ENCODE measurements at places on chromosomes 13 and 19.

GRCh38 chr19:15863272-15863671 lies 34.6 kb downstream of the CYP4F2 start:
- H3K4me3 ChIP-seq: no peak overlapping the region
- no peak overlapping the region for H3K27ac ChIP-seq
- DNase-seq: no peak
- no peaks in the 10 kb centered on the region for H3K4me1 ChIP-seq
- H3K27me3 ChIP-seq: peaks cover 10% of the 10 kb centered on the region

GRCh38 chr19:16168465-16169081 lies 4.8 kb downstream of the CIB3 start:
- no peak overlapping the region for H3K27ac ChIP-seq
- no peak for DNase-seq
- no peaks in the 10 kb centered on the region for H3K4me1 ChIP-seq

GRCh38 chr13:98353750-98354149 lies 176.7 kb upstream of the RNF113B start:
- no peaks in the 10 kb centered on the region for H3K36me3 ChIP-seq
- H3K27ac ChIP-seq: no peak overlapping the region
- no peak overlapping the region for H3K4me3 ChIP-seq
- H3K4me1 ChIP-seq: peaks cover 6% of the 10 kb centered on the region
- DNase-seq: no peak
- no peaks in the 10 kb centered on the region for H3K27me3 ChIP-seq

DNA sequence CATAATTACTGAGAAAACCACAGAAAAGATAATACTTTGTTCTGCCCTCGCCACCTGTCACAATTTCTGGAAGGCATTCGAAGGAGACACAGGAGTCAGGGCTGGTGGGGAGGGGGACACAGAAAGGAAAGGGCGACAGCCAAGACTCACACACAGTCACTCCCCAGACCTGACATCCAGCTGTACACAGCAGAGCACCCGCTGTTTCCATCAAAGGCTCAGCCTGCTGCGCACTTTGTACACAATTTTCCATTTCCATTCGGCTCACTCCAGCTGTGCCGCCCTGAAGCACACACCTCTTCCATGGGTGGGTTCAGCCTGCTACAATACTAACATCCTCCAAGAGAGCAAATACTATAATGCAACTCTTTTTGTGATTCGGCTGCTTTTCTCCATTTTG lies 38.0 kb downstream of the STK24 start:
- H3K4me3 ChIP-seq: no peak overlapping the region
- H3K27ac ChIP-seq: no peak overlapping the region
- no peaks in the 10 kb centered on the region for H3K36me3 ChIP-seq
- H3K4me1 ChIP-seq: peaks cover 93% of the 10 kb centered on the region
- no peaks in the 10 kb centered on the region for H3K27me3 ChIP-seq
- peak; percentile 43 for DNase-seq

GRCh38 chr19:13212759-13213330 lies 62.6 kb downstream of the IER2 start:
- peaks cover 4% of the 10 kb centered on the region for H3K27me3 ChIP-seq
- H3K4me1 ChIP-seq: no peaks in the 10 kb centered on the region
- H3K4me3 ChIP-seq: no peak overlapping the region
- H3K27ac ChIP-seq: no peak overlapping the region
- no peaks in the 10 kb centered on the region for H3K36me3 ChIP-seq
- peak; percentile 72 for DNase-seq

GRCh38 chr13:72963762-72964161 lies 95.0 kb upstream of the KLF5 start:
- no peak for DNase-seq
- no peak overlapping the region for H3K27ac ChIP-seq
- H3K27me3 ChIP-seq: no peaks in the 10 kb centered on the region
- H3K4me3 ChIP-seq: no peak overlapping the region
- H3K4me1 ChIP-seq: no peaks in the 10 kb centered on the region
- H3K36me3 ChIP-seq: no peaks in the 10 kb centered on the region

DNA sequence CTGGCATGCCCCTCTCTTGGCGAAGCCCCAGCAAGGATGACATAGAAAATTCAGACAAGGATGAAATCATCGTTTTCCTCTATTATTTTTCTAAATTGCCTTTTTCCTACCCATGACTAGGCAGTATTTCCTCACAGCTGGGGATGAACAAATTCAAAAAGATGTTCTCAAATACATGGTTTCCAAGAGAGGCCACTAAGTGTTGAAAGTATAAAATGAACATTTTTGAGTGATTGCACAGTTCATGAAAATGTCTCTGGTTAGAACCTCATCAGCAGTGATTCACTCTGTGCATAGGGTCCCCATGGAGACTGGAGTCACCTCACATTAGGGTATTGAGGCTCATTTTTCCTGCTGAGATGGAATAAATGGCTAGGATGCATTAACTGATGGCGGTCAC lies 373.7 kb downstream of the DNAJC15 start:
- DNase-seq: no peak
- H3K36me3 ChIP-seq: no peaks in the 10 kb centered on the region
- H3K4me3 ChIP-seq: no peak overlapping the region
- no peaks in the 10 kb centered on the region for H3K4me1 ChIP-seq
- no peak overlapping the region for H3K27ac ChIP-seq

GRCh38 chr19:38780443-38780842 lies 7.1 kb upstream of the LGALS7 start:
- peaks cover 4% of the 10 kb centered on the region for H3K27me3 ChIP-seq
- H3K4me3 ChIP-seq: no peak overlapping the region
- H3K4me1 ChIP-seq: no peaks in the 10 kb centered on the region
- H3K36me3 ChIP-seq: no peaks in the 10 kb centered on the region
- H3K27ac ChIP-seq: no peak overlapping the region

- no peak for DNase-seq
- H3K4me1 ChIP-seq: peaks cover 13% of the 10 kb centered on the region
- peaks cover 40% of the 10 kb centered on the region for H3K27me3 ChIP-seq
- H3K27ac ChIP-seq: no peak overlapping the region
- H3K36me3 ChIP-seq: no peaks in the 10 kb centered on the region
These were observed 2.0 kb upstream of the KCNN4 start for GRCh38 chr19:43782689-43783231.

DNA sequence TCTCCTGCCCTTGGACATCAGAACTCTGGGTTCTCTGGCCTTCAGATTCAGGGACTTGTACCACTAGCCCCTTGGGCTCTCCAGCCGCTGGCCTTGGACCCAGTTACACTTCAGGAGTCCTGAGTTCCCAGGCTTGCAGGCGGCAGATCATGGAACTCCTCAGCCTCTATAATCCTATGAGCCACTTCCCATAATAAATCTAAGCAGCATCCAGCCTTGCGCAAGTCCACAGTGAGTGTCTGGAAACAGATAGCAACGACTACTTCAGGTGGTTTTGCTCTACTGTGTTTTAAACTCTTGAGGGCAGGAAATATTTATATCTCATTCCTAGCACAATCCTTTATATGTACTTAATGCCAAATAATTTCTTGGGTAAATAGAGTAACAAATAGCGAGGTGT lies 92.3 kb downstream of the COL4A1 start:
- no peaks in the 10 kb centered on the region for H3K27me3 ChIP-seq
- peaks cover 22% of the 10 kb centered on the region for H3K36me3 ChIP-seq
- H3K4me1 ChIP-seq: peaks cover 51% of the 10 kb centered on the region
- DNase-seq: no peak

DNA sequence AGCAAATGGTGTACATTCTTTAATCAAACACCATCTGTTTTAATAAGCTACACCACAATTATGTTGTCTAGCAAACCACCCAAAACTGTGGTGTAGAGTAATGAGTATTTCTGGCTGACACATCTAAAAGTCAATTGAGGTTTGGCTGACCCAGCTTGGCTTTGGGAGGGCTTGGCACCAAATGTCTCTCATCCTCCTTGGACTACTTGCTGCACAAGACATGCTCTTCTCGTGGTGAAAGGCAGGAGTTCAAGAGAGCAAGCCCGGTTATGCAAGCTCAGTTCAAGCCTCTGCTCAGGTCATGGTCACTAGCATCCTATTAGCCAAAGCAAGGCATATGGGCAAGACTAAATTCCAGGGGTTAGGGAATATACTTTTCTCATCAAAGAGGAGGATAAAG lies 37.1 kb downstream of the LACC1 start:
- H3K36me3 ChIP-seq: no peaks in the 10 kb centered on the region
- H3K27ac ChIP-seq: no peak overlapping the region
- no peak for DNase-seq
- no peaks in the 10 kb centered on the region for H3K27me3 ChIP-seq
- no peaks in the 10 kb centered on the region for H3K4me1 ChIP-seq

DNA sequence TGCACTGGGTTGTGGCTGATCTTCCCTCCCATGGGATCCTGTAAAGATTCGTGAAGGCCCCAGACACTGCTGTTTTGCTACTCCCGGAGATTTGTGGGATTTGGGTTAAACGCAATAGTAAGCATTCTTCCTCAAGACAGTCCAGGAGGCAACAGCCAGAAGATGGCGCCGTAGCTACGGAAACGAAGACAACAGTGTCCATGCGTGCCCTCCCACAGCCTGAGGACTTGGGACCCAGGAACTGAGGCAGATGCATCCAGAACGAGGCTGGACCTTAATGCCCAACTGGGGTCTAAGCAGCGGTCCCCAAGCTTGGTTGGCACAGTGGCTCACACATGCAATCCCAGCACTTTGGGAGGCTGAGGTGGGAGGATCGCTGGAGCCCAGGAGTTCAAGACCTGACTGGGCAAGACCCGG lies 57.6 kb upstream of the ZNF507 start:
- H3K4me1 ChIP-seq: peaks cover 8% of the 10 kb centered on the region
- no peaks in the 10 kb centered on the region for H3K36me3 ChIP-seq
- no peaks in the 10 kb centered on the region for H3K27me3 ChIP-seq
- peak overlapping the region; percentile 33 for H3K4me3 ChIP-seq
- no peak overlapping the region for H3K27ac ChIP-seq

GRCh38 chr19:13163609-13164342 lies 13.6 kb downstream of the IER2 start:
- H3K4me1 ChIP-seq: peaks cover 34% of the 10 kb centered on the region
- H3K27me3 ChIP-seq: no peaks in the 10 kb centered on the region
- peak overlapping the region; percentile 47 for H3K4me3 ChIP-seq

DNA sequence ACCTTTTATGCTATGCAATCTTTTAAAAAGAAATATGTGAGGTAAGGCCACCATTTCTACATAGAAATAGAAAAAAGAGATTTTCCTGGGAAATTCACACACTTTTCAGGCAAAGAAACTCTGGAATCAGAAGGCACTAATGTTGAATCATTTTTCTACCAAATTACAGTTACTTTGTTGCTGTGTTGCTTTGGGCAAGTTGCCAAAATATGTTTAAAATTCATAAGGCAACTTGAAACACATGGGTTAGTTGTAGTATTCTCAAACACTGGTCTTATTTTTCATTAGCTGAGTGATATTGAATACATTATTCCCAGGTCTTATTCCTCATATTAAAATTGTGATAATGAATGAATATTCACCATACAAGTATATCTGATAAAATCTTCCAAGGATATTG lies 195.0 kb upstream of the SLITRK1 start:
- no peaks in the 10 kb centered on the region for H3K4me1 ChIP-seq
- no peak overlapping the region for H3K27ac ChIP-seq

DNA sequence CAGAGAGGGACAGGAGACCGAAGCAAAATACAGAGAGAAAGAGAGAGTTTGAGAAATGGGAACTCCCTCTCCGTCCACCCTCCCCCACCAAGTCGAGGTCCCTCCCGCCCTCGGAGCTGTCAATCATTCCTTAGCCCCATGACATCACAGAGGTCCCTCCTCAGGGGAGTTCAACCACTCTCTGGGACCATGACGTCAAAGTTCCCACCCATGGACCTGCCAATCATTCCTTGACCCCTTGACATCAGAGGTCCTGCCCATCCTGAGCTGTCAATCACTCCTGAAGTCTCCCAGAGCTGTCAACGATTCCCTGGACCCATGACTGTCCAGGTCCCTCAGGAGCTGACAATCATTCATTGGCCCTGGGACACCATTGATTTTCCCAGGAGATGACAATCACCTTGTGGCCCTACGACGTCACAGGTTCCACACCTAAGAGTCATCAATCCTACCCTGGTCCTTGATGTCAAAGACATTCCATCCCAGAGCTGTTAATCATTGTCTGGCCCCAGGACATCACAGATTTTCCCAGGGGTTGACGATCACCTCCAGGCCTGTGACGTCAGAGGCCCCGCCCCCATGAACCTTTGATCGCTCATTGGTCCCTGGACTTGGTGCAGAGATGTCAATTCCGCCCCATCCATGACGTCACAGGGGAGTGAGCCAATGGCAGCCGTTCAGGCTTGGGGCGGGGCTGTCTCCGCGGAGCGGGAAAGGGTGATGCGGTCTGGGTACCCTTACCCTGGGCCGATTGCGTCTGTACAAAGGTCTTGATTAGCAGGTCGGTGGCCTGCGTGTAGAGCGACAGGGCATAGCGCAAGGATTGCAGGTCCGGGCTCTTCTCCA lies 61.7 kb downstream of the COLGALT1 start:
- H3K4me1 ChIP-seq: no peaks in the 10 kb centered on the region
- no peak for DNase-seq
- H3K4me3 ChIP-seq: no peak overlapping the region
- no peaks in the 10 kb centered on the region for H3K36me3 ChIP-seq
- peaks cover 14% of the 10 kb centered on the region for H3K27me3 ChIP-seq

GRCh38 chr13:34035676-34036325 lies 217.9 kb downstream of the RFC3 start:
- H3K4me3 ChIP-seq: no peak overlapping the region
- H3K36me3 ChIP-seq: no peaks in the 10 kb centered on the region
- no peaks in the 10 kb centered on the region for H3K4me1 ChIP-seq
- H3K27me3 ChIP-seq: no peaks in the 10 kb centered on the region

- peaks cover 4% of the 10 kb centered on the region for H3K4me1 ChIP-seq
- no peak overlapping the region for H3K4me3 ChIP-seq
- no peak for DNase-seq
These were observed 429.9 kb downstream of the SLITRK1 start for GRCh38 chr13:83452292-83452950.

DNA sequence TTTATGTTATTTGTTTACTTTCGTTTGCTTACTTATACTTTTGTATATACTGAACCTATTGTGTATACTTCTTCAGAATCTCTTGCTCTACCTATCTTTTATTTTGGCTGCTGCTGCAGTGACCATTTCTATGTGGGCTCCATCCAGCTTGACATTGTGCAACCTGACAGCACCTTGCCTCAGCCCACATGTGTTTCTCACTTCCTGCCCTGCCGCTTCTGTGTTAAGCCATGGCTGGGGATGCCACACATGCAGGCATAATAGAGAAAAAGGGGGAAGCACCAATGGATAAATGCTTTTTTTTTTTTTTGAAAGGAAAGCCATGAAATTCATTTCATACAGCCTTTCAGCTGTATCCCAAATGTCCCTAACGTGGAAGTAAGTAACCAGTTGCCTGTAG lies 147.6 kb downstream of the RBM26 start:
- no peak overlapping the region for H3K4me3 ChIP-seq
- DNase-seq: no peak
- no peak overlapping the region for H3K27ac ChIP-seq
- no peaks in the 10 kb centered on the region for H3K36me3 ChIP-seq
- no peaks in the 10 kb centered on the region for H3K27me3 ChIP-seq

Data from sigmoid colon (tissue), 7 donors.